SK-N-SH (cell line): ENCODE measurements at places on chromosomes 1 and 21.

GRCh38 chr1:115977499-115978258, 1.4 kb downstream of the SLC22A15 start:
- DNase-seq = no peak

DNA sequence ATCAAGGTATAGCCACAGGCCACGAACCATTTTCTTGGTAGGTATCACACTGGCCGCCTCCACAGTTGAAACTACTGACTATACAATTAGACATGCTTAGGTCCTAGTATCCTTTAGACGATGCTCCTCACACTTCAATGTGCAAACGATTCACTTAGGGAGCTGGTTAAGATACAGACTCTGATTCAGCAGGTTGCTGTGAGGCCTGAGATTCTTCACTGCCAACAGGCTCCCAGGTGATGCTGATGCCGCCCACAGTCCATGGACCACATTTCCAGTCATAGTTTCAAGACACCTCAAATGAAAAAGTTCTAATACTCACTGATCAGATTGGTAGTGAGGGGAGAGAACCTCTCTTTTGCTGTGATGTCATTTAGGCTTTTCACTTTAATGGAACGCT, 6.8 kb downstream of the ATP5PO start:
- no peak for DNase-seq

DNA sequence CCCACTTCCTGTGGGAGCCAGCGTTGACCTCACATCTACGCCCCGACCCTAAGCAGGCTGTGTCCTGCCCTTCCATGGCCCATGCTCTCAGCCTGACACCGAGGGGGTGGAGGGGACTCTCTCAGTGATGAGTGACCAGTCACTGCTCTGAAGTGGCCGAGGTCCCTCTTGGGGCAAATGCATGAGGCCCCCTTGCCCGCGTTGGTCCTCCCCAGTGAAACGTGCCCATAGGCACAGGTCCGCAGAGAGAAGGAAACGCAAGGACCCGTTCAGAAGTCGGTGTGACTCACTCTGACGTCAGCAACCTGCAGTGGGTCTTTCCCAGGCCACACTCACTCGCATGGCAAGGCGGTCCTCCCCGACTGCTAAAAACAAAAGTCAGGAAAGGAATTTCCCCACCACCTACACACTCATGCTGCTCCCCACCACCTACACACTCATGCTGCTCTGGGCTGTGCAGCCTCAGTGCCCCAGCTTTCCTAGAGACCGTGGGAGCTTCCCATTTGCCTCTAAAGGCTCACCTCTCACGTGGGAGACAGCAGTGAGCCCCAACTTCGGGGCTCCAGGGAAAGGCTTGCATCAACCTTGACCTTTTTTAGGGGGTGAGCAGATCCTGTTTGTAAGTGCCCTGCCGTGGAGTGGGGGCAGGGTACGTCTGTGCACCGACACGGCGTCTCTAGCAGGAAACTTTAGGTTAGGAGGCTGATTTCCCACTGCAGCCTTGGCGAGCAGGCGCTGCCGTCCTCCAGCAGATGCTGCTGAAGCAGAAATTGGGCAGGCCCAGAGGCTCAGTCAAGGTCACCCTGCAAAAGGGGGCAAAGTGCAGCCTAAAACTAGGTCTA, 11.4 kb downstream of the UBASH3A start:
- no peak for DNase-seq

- no peak for DNase-seq
Observed at GRCh38 chr1:228017356-228018124, 10.7 kb downstream of the WNT3A start.

DNA sequence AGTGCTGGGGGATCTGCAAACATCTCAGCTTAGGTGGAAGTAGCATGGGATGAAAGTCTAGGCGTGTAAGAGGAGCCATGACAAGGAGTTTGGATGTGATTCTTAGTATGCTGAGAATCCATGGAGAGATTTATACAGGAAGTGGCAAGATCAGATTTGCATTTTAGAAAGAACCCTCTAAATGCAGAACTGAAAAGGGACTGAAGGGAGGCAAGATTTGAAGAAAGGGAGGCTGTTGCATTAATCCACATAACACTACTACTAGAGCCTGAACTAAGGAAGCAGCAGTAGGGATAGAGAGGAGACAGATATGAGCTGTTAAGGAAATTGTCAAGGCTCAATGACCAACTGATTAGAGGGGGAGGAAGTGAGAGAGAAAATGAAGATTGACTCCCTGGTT, 9.8 kb downstream of the C1orf74 start:
- DNase-seq = no peak

- peak; percentile 97 for DNase-seq
Observed at GRCh38 chr1:247210376-247211117, 38.7 kb upstream of the ZNF124 start.

- DNase-seq = no peak
Observed at GRCh38 chr1:198290089-198290683, 133.4 kb downstream of the NEK7 start.

GRCh38 chr21:37863842-37864241, 52.4 kb downstream of the KCNJ6 start:
- no peak for DNase-seq

DNA sequence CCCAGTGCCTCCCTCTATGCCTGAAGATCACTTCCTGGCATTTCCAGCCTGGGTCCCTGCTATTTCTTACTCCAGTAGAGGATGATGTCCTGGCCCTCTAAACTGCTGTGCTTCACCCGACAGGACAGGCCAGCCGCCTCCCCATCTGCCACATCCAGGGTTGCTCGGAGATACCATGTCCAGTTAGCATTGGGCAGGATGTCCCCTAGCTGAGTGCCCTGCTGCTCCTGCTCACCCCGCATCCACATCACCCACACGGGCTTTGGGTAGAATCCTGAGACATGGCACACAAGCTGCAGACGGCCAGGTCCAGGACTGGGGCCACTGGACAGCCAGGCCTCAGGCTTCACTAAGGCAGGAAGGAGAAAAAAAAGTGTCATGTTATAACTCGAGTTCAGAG, 2.0 kb downstream of the CD1B start:
- no peak for DNase-seq

GRCh38 chr1:197868751-197869489, 33.5 kb upstream of the C1orf53 start:
- DNase-seq = peak; percentile 24

- peak; percentile 71 for DNase-seq
Observed at GRCh38 chr1:2528966-2529783, 888 bp downstream of the HES5 start.

- DNase-seq = no peak
Observed at GRCh38 chr1:188406636-188407035, 1577.9 kb downstream of the PLA2G4A start.

GRCh38 chr1:171912509-171913175, 71.3 kb downstream of the DNM3 start:
- no peak for DNase-seq

- no peak for DNase-seq
Observed at GRCh38 chr1:19078536-19078935, 122.1 kb upstream of the IFFO2 start.

DNA sequence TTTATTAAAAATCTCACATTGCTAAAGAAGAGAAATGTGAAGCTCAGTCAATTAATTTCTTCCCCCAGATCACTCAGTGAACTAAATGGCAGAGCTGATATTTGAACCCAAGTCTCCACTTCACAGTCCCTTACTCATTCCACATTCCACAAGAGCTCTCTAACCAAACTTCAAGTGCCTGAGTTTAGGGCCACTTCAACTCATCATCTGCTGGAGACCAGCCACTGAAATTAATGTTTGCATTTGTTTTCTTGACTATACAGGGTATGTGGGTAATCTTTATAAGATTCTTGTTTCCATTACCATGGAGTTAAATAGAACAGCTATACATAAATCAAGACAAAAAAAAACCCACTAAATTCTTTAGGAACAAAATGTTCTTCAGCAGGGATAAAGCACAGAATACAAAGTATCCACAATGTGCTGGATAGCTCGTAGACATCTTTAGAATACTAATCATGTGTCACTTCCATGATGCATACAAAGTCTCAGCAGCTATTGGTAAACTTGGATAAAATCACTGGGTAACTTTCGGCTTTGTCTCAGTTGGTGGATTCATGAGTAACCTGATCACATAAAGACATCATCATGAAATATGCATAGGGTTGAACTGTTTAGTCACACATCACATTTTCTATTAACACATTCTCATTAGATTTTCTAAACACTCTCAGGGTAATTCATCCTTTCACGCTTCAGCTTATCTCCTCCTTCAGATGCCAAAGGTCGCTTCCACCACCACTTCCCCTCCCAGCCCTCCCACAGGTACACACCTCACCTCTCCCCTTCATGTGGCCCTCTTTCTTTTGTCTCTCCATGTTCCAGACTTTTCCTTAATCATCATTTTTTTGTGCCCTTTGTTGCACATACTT, 89.8 kb downstream of the LRRC53 start:
- DNase-seq = no peak

DNA sequence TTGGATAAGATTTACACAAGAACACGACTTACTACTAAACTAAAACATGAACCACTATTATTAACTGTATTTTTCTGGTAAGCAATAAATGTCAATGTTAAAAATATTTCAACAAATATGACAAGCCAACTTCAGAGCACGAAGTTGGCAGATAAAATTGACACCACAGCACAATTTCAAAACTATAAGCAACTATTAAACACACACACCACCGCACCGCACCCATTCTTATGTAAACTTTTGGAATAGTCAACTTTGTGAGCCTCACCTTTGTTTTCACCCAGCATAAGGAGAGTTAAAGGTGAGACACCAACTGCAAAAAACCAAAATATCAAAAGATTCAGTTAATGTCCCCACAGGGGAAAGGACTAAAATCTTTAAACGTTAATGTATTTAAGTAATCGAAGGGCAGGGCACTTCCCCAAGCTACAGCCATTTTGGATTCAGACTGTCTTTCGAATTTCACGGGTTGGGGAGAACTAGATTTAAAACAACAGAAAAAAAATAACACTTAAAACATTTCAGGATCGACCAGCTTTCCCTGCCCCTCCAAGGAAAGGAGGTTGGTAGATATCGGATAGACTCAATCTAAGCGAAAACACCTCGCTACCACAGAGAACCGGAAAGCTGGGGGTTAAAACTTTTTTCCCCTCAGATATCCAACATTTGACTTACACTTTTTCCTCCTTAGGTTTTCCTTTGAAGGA, 872 bp downstream of the GPBP1L1 start:
- no peak for DNase-seq

DNA sequence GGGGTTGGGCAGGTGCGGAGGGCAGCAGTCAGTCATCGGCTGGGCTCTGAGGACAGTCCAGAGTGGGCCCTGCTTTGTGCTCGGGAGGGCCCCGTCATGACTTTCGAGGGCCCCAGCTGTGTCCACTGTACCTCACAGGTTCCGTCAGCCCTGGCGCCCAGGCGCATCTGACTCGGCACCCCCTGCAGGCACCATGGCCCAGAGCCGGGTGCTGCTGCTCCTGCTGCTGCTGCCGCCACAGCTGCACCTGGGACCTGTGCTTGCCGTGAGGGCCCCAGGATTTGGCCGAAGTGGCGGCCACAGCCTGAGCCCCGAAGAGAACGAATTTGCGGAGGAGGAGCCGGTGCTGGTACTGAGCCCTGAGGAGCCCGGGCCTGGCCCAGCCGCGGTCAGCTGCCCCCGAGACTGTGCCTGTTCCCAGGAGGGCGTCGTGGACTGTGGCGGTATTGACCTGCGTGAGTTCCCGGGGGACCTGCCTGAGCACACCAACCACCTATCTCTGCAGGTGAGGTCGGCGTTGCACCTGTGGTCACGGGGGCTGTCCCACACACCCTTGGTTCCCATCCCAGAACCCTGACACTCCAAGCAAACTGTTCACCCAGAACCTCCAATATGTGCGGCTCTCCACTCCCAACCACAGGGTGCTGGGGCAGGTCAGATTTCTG, 7.8 kb downstream of the PODN start:
- DNase-seq = peak; percentile 20

DNA sequence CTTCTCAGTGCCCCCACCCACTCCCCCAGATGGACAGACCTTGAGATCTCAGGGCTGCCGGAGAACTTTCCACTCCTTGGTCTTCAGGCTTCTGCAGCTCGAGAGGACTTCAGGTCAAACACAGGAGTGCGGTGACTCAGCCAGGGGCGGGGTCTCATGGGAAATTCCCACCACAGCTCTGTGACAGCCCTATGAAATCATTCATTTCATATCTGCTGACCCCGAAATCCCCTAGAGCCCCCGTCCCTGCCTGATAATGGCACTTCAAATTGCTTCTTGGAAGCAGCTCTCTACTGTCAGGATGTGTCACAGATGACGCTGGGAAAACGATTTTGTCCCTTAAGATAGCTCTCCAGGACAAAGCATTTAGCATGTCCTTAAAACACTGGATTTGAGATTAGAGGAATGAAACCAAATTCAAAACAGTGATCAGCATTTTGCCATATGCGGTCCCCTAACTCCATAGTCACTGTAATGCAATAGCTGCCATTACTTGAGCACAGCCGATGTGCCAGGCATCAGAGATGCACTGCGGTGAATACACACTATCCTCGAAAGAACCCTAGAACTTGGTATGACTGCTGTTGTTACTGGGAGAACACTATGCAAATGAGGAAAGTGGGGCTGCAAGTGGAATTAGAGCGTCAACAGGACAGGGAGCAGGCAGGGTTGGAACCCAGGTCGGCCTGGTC, at the start of gene TNFRSF9:
Gene TNFRSF9, minus strand, starts transcription at position 95 of the 692 bp plus-strand sequence. CDS start 845 bp downstream, outside the sequence.
- DNase-seq = no peak

DNA sequence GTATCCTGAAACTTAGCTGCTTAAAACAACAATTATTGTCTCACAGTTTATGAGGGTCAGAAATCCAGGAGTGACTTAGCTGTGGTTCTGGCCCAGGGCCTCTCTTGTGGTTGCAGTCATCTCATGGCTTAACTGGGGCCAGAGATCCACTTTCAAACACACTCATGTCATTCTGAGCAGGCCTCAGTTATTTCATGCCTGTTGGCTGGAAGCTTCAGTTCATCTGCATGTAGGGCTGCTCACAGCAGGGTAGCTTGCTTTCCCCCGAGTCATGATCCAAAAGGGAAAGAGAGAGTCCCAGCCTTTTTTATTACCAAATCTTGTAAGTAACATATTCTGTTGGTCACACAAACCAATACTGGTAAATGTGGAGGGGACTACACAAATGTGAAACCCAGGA, 96.6 kb upstream of the B3GALT2 start:
- DNase-seq = no peak

- DNase-seq = no peak
Observed at GRCh38 chr1:85328713-85329397, 52.4 kb upstream of the BCL10 start.

GRCh38 chr1:243742819-243743218, 107.2 kb downstream of the AKT3 start:
- no peak for DNase-seq

- DNase-seq = no peak
Observed at GRCh38 chr21:36338975-36339374, 19.0 kb downstream of the MORC3 start.
